ENCODE measurements at places on chromosomes 7 and 10.

DNA sequence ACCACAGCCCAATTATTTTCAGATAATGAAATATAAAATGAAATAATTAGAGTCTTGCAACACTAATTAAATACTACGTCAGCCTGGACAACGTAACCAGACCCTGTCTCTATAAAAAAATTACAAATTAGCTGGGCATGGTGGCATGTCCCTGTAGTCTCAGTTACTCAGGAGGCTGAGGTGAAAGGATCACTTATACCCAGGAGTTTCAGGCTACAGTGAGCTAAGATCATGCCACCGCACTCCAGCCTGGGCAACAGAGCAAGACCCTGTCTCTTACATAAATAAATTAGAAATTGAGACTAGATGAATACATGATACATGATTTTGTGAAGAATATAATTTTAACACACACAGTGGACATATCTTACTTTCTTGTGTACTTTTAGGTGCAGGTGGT, 18.4 kb downstream of the TIAL1 start:
- DNase-seq, result no peak

- DNase-seq, result no peak
These were observed 6.7 kb upstream of the PAXIP1 start for GRCh38 chr7:155009570-155010157.

GRCh38 chr10:11005725-11006427, 11.8 kb upstream of the CELF2 start:
- no peak for DNase-seq

- DNase-seq, result no peak
These were observed 29.3 kb downstream of the MAPK8 start for GRCh38 chr10:48335788-48336187.

- peak; percentile 41 for DNase-seq
These were observed 158.2 kb downstream of the ARHGAP12 start for GRCh38 chr10:31770307-31770902.

DNA sequence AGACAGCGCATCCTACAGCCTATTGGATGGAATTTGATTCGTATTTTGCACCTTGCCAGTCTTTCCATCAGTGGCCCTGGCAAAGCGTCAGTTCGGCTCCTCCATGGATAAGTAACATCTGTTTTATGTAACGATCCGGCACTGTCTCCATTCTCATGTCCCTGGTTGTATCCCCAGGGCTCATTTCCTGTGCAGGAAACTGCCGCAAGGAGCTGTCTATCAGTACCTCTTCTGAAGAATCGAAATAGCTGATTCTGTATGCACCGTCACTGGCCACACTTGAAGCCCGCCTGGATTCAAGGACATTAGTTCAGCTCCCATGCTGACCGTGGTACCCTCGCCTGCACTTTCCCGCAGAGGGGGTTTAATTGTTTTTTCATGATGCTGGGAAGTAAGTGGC, 53.1 kb upstream of the NPS start:
- no peak for DNase-seq

- DNase-seq, result no peak
These were observed 13.9 kb downstream of the OSBPL3 start for GRCh38 chr7:24965831-24966708.

DNA sequence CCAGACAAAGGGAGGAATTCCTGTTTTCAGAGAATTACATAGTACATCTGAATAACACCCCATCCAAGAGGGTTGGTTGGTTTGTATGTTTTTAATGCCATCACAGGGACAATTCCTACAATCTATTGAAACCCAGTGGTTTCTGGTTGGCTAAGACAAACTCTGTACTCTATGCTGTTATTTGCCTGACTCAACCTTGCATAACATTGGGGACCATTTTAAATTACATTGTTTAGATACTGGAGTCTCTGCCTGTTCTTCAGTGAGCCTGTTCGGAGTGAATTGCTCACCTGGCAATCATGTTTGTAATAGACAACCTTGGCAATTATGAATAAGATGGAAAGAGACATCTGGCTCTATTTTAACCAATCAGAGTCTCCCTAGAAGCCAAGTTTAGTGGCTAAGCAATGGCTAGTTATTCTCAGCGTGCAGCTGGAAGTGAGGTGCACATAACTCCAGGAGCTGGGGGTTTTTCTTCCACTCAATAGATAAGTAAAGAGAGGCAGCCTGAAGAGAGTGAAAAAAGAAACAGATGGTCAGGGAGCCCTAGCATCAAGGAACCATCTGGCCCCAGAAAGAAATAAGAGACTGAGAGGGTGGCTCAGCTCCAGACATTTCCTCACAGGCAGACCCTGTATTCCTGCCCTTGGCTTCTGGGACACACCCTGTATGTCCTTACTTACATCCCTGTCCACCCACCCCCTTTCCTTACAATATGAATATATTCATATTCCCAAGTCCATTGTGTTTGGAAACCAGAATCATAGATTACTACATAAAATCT, 21.2 kb upstream of the SLC35G1 start:
- no peak for DNase-seq

All from activated T-cell treated with anti-CD3 and anti-CD28 coated beads for 24 hours (primary cell).